Activated T-helper 2 cell treated with anti-CD3 and anti-CD28 coated beads, Interferon-gamma antibody, Interleukin-2, Interleukin-4, amounts not matched to agents 10 μg/mL and 5 μg/mL and 100 μg/mL, durations not matched to agents 14 hours and 24 hours and 36 hours (primary cell): ENCODE measurements at places on chromosomes 16 and 17. TPM values are rescaled to one million over a fixed set of nuclear protein-coding genes. Genes with fewer than 3 reads are reported as not detected.

- DNase-seq, result no peak
These were observed 9.9 kb downstream of the TBX2 start for GRCh38 chr17:61409301-61410112.

Gene CEMP1
- total RNA-seq, result 0.25 TPM in 1 of 2 replicates, not detected in the other

Gene ZG16B
- total RNA-seq, result 7.7 and 8.6 TPM in 2 replicates

Gene ATF7IP2
- 22.9 and 28.1 TPM in 2 replicates for total RNA-seq
